ENCODE measurements at places on chromosomes 6 and 20.

- no peak for DNase-seq
Measured at GRCh38 chr20:7836076-7836475, 104.2 kb downstream of the HAO1 start.

- DNase-seq = no peak
Measured at GRCh38 chr20:19291024-19291817, 78.8 kb downstream of the SLC24A3 start.

- DNase-seq = no peak
Measured at GRCh38 chr20:19000078-19000477, 186.5 kb downstream of the SCP2D1 start.

GRCh38 chr6:88982720-88983119 lies 19.3 kb upstream of the RNGTT start:
- peak; percentile 79 for DNase-seq

DNA sequence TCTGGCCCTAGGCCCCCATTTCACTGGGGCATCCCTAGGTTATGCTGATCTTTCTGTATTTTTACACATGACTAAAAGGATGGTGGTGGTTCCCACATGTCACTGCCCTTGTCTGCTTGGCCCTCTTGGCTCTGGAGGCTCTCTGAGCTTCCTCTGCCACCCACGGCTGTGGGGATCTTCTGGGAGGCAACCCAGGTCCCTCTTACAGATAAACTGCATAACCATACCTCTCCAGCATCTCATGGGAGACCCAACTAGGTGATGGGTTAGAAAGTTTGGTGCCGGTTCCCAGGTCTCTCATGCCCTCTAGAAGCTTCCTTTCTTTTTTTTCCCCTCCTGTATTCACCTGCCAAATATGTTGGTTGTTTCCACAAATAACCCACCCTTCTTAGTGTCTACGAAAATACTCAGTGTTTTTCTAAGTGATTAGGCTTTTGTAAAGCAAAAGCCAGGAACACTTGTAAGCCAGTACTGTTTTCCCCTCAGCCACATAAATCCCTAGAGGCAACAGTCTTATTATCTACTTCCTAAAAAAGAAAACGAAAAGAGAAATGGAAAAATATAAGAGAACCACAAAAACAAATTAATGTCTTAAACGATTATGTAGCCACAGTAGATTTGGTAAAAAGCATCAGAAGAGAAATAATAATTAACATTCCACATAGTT lies 71.7 kb upstream of the SMLR1 start:
- DNase-seq = no peak

DNA sequence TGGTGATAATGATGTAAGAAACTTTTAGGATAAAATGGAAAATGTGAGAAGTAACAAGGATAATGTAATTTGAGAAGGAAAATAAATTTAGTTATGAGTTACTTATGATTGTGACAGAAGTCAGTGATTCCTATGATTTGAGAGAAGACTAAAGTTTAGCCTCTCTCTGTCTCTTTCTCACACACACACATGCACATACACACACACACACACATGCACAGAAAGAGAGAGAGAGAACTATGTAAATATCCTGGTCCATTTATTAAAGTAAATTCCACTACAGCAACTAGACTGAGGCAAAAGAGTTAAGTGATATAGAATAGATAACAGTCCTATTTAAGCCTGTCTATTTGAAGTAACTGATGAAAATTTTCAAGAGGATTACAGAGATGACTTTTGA lies 375.2 kb downstream of the CD109 start:
- no peak for DNase-seq

GRCh38 chr6:166375013-166375412 lies 7.7 kb downstream of the MPC1 start:
- peak; percentile 47 for DNase-seq

DNA sequence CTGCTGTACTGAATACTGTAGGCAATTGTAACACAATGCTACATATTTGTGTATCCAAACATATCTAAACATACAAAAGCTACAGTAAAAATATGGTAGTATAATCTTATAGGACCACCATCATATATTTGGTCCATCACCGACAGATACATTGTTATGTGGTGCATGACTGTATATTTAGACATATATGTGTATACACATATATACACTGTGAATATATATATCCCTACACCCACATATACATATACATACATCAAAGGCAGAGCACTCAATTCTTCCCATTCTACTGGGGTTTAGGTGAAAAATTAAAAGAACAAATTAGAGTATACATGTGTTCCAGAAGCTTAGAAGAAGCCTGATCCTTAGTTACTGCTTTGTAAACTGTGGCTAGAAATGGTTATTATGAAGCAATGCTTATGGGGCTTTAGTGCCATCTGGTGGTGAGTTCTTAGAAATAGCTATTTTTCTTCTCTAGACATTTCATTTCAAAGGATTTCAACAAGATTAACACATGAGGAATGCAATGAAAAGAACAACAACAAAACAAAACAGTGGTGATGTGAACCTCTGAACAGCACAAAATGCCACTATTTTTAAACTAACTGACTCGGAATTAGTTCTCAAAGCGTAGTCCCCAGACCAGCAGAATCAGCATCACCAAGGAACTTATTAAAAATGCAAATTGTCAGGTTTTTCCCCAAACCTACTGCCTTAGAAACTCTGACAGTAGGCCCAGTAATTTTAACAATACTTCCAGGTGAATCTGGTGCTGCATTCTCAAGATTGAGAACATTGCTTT lies 38.0 kb downstream of the PKHD1 start:
- peak; percentile 40 for DNase-seq

DNA sequence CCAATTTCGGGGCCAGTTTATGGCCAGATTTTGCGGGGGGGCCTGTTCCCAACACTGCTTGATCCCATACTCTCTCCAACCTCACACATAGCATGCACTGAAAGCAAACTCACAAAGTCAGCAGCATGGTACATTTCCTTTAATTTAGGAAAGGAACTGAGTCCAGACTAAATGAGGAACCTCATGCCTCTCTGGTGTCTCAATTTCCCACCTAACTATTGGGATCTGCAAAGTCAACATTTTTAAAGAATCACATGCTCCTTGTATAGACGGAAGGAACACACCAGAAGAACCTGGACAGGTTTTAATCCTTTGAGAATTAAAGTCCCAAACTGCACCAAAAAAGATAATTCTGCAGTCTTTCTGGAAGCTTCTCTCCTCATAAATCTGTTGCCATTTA lies 33.3 kb downstream of the FAM50B start:
- no peak for DNase-seq

- DNase-seq = peak; percentile 28
Measured at GRCh38 chr6:161139766-161140553, 133.9 kb downstream of the AGPAT4 start.

- no peak for DNase-seq
Measured at GRCh38 chr20:54451171-54451570, 24.2 kb upstream of the DOK5 start.
